ENCODE measurements at places on chromosomes 6 and 20.

DNA sequence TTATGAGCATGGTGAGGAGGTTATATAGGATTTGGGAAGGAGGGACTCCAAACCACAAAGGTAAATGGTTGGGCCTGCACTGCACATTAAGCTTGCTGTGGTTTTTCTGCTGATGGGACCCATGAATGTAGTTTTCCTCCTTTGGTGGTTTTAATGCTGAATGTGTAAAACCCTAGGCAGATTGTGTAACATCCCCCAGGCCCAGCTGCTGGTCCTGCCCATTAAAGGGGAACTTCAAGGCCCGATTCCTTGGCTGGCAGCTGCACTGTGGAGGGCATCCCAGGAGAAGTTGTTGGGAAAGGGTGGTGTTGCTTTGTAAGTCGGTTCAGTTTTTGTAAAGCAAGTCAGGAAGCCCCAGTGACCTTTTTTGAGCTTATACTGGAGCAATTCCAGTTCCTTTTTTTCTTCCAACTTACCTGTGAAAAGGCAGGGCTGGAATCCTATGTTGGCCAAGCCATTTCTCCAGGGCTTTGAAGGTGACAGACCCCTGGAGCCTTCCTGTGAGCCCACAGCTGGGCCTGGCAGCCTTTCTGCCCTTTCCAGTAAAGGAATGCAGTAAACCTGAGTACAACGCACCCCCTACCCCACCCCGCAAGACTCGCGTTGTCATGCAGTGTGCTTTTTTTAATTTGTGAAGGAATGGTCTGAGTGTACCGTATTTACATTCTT is 43.1 kb upstream of the NAA20 start:
- DNase-seq = no peak

DNA sequence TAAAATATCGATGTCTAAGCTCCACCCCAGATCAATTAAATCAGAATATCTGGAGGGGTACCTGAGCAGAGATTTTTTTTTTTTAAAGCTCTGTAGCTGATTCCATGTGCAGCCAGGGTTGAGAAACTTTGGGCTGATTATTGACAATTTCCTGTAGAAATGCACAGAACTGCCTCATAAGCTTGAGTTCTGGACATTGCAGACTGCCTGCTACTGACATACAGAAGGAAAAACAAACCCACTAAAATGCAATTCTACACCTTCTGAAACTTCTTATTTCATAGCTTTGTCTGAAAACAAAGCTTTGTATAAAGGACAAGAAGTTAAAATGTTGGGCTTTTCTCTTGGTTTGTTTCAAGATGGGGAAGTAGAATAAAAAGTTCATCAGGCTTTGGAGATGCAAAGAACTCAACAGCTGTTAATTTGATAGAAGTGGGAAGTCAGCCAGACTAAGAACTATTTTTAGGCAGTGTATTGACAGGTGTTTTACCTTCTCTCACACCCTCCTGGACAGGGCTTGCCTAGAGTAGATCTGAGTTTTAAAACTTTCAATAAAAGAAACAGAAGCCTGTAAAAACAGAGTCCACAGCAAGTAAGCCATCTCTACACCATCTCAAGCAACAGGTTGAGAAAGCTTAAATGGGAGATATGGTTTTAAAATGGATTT is 147.7 kb downstream of the KCNQ5 start:
- DNase-seq = no peak

- no peak for DNase-seq
Measured at GRCh38 chr6:6730831-6731230, 142.3 kb downstream of the LY86 start.

DNA sequence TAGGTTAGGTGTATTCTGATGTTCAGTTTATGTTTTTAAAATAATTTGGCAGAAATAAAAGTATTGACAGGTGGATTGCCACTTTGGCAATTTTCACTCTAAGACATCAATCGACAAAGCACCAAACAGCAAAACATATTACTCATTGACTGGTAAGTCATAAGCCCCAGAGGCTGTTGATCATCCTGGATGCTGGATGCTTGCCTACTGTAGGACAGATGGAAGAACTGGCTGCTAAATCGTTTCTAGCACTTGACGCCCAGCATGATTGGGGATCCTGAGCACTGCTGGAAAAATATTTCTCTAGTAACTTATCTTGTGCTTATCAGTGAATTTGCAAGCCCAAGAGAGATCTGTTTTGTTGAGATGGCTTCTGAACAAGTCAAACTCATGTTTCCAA is 1001.9 kb upstream of the FLRT3 start:
- no peak for DNase-seq

- no peak for DNase-seq
Measured at GRCh38 chr6:169897601-169898358, 146.4 kb downstream of the ERMARD start.

DNA sequence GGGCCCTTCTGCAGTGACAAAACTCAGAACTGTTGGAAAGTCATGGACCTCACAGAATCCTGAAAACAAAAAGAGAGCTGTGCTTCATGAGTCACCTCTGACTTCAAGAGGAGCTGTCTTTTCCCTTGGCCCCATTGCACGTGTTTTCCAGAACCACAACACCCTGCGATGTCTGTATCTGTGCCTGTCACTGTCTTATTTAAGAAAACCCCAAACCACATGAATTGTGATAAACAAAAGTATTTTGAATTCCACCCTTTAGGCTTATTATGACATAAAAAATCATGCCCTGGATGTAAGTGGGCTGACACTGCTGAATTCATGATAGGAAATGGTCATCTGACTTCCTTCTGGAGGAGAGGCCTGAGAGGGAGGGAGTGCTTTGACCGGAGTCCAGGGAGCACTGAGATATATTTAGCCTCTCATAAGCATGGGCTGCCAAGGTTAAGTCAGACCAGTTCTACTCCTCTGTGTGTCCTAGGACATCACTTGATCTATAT is 96.4 kb upstream of the DUSP22 start:
- DNase-seq = peak; percentile 47

DNA sequence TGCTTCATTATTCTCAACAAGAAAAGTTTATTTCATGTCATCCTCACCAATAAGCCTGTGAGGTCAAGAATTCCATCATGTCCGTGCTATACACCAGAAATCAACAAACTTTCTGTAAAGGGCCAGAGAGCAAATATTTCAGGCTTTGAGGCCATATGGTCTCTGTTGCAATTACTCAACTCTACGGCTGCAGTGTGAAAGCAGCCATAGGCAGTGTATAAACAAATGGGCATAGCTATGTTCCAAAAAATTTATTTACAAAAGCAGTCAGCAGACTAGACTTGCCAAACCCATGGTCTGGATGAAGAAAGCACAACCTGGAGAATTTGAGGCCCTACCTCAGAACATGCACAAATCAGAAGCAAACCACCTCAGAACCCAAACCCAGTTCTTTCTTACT is 118.5 kb downstream of the PCSK2 start:
- DNase-seq = no peak

- DNase-seq = no peak
Measured at GRCh38 chr6:12280902-12281301, 9.3 kb upstream of the EDN1 start.

DNA sequence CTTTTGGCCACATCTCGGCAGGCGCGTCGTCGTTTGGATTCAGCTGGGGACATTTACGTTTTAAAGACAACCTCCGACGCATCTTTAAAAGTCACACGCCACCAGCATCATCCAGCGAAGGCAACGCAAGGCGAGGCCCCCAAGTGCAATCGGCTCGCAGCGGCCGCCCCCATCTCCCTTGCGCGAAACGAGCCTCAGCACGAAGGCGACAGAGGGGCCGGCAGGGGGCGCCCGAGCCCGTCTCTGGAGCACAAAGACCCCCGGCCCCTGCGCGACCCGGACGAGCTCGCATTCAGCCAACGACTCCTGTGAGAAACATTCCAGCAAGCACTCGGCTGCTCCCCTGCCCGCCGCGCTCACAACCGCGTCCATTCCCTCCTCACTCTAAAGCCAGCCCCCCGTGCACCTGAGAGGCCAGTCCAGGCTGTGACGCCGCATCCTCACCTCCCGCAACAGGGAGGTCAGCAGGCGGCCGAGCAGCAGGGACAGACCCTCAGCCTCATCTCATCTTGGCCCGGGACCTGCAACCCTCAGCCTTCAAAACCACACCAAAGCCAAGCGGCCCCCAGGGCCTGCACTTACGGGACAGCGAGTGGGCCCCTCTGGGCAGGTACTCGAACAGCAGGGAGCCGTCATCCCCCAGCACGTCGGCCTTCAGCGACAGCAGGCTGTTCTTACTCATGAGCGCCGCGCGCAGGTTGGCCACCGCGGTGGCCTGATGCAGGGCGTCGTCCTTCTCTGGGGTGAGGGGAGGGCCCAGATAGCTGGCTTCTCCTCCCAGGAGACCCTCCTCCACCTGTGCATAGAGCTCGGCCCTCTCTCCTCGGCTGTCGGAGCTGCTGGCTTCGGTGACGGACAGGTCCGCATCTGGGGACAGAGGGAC is 35.8 kb downstream of the SLC2A4RG start:
- peak; percentile 37 for DNase-seq

GRCh38 chr20:64161356-64162238 is 2.7 kb upstream of the MYT1 start:
- DNase-seq = peak; percentile 17

GRCh38 chr6:1418471-1419191 is 29.3 kb downstream of the FOXF2 start:
- no peak for DNase-seq

DNA sequence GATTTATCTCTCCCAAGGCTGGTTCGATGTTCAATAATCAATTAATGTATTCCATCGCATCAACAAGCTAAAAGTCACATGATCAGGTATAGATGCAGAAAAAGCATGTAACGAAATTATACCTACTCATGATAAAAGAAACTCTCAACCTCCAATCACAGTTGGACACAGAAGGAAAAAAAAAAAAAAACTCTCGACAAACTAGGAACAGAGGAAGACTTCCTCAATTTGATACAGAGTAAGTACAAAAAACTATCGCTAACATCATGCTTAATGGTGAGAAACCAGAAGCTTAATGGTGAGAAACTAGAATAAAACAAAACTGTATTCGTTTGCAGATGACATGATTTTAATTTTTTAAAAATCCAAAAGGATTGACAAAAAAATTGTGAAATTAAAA is 62.0 kb upstream of the SMIM29 start:
- no peak for DNase-seq

DNA sequence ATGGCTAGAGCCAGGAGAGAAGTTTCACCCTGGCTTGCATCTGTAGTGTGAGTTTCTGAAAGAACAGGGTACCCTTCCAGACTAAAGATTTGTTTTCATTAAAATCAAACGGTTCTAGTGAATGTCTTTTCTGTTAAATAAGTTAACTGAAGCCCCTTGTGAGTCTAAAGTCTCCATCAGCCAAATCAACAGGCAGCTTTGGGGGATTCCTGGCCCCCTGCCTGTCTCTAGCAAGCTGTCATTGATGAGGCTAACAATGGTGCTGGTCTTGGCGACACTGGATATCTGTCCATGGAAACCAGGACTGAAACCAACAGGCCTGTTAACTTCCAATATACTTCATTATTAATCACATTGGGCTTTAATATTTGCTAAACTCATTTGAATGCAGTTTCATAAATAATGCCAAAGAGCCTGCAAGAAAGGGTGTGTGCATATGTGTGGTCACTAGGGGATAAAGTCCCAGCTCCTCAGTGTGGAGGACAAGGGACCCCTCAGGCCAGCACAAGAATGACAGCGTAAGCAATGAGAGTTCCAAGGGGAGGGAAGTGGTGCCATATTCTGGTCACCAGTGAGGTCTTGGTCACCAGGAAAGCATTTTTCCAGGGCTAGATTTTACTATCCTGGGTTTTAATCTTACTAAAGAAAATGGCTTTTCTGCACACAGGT is 9.1 kb upstream of the RNF182 start:
- DNase-seq = no peak

- no peak for DNase-seq
Measured at GRCh38 chr6:70289299-70289698, 13.6 kb downstream of the COL9A1 start.

- no peak for DNase-seq
Measured at GRCh38 chr6:129009851-129010250, 126.9 kb downstream of the LAMA2 start.

DNA sequence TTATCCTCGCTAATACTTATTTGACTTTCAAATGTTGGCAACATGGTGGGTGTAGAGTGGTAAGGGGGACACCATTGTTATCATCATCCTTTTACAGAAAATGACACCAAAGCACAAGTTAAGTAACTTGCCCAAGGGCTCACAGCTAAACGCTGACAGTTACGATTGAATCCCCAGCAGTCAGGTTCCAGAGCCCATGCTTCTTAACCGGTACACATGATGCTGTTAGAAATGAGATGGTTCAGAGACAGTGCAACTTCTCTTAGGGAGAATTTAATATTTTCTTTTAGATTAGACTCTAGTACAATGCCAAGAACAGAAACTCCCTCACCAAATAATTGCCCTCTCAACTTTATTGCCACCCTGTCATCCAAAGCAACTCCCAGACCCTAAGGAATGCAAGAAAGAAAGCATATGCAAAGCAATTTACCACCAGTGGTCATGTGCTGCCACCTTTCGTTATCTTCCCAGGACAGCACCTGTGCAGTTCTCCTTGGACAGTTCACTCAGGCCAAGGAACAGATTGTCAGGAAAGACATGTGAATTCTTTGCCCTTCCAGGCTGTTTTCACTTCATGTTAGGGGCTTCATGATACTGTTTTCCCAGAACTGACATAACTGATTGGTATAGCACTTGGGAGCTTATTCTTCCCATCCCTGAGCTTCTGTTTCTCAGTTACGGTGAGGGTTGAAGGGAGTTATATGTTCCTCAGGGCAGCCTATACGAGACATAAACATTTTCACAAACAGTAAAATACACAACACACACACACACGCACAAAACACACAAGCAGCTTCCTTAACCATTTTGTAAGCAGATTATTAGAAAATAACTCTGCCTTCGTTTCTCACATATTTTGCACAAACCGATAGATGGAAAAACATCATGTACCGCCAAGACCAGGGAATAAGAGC is 5.1 kb downstream of the HLA-DMA start:
- peak; percentile 63 for DNase-seq

- DNase-seq = no peak
Measured at GRCh38 chr6:104431096-104431495, 428.6 kb downstream of the HACE1 start.

DNA sequence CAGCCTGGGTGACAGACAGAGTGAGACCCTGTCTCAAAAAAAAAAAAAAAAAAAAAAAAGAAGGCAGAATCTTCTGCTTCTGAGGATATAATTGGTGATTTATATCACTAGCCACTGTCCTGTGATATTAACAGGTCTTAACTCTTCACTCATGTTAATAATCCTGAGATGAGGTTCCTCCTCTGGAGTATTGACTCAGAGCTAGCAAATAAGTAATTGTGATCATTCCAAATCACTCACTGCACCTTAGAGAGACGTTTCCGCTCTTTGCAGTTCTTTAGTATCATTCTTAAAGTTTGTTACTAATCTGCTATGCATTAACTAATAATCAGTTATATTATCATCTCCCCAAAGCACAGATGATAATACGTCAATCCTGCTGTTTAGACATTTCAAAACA is 41.6 kb upstream of the NOX3 start:
- DNase-seq = no peak

- no peak for DNase-seq
Measured at GRCh38 chr6:35073766-35074471, 67.2 kb downstream of the TCP11 start.
